ENCODE measurements at places on chromosomes 5 and 9. TPM values are rescaled to one million over a fixed set of nuclear protein-coding genes. Genes with fewer than 3 reads are reported as not detected.

Gene EDIL3
- total RNA-seq = 38.9 TPM

Gene PAEP
- total RNA-seq = not detected

GRCh38 chr9:132008184-132008803 lies 71.4 kb downstream of the MED27 start:
- H3K27ac ChIP-seq = no peak overlapping the region
- no peaks in the 10 kb centered on the region for H3K36me3 ChIP-seq
- H3K4me1 ChIP-seq = no peaks in the 10 kb centered on the region
- H3K4me3 ChIP-seq = no peak overlapping the region
- no peak for DNase-seq

DNA sequence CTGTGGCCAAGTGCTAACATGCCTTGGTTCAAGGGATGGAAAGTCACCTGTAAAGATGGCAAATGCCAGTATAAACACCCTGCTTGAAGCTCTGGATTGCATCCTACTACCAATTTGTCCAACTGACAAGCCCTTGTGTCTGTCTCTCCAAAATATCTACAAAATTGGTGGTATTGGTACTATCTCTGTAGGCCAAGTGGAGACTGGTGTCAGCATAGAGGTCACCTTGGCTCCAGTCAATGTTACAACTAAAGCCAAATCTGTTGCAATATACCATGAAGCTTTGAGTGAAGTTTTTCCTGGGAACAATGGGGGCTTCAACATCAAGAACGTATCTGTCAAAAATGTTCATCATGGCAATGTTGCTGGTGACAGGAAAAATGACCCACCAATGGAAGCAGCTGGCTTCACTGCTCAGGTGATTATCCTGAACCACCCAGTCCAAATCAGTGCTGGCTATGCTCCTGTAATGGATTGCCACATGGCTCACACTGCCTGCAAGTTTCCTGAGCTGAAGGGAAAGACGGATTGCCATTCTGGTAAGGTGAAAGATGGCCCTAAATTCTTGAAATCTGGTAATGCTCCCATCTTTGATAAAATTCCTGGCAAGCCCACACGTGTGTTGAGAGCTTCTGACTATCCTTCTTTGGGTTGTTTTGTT lies 19.9 kb downstream of the AFF4 start:
- no peaks in the 10 kb centered on the region for H3K27me3 ChIP-seq
- no peaks in the 10 kb centered on the region for H3K36me3 ChIP-seq
- no peak overlapping the region for H3K4me3 ChIP-seq
- H3K4me1 ChIP-seq = no peaks in the 10 kb centered on the region

DNA sequence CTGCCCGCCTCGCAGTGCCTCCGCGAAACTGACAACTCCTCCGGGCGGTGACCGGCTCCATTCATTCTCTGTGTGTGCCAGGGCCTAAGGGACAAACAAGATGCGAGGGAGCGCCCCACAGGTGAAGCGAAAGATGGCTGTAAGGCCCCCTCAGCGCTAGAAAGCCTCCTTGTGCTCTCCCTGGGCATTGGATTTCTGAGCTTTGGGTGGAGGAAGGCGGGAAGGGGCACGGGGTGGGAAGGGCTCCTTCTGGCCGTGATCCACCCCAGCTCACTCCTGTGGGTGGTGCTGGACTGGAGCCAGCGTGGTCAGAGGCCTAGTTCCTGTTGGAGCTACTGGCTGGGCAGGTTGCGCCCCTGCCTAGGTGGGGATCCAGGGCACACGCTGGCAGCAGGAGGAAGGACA lies 943 bp downstream of the GALNT12 start:
- no peaks in the 10 kb centered on the region for H3K27me3 ChIP-seq
- H3K4me3 ChIP-seq = peak overlapping the region; percentile 56
- peak; percentile 93 for DNase-seq
- H3K36me3 ChIP-seq = no peaks in the 10 kb centered on the region
- H3K4me1 ChIP-seq = peaks cover 62% of the 10 kb centered on the region
- H3K27ac ChIP-seq = peak overlapping the region; percentile 89

GRCh38 chr9:33220681-33221567 lies 19.0 kb upstream of the SPINK4 start:
- no peaks in the 10 kb centered on the region for H3K36me3 ChIP-seq
- peaks cover 6% of the 10 kb centered on the region for H3K4me1 ChIP-seq
- no peak overlapping the region for H3K4me3 ChIP-seq
- DNase-seq = no peak

GRCh38 chr9:122188369-122188768 lies 28.7 kb downstream of the MORN5 start:
- H3K27ac ChIP-seq = no peak overlapping the region
- no peaks in the 10 kb centered on the region for H3K27me3 ChIP-seq
- no peaks in the 10 kb centered on the region for H3K4me1 ChIP-seq
- H3K4me3 ChIP-seq = no peak overlapping the region

DNA sequence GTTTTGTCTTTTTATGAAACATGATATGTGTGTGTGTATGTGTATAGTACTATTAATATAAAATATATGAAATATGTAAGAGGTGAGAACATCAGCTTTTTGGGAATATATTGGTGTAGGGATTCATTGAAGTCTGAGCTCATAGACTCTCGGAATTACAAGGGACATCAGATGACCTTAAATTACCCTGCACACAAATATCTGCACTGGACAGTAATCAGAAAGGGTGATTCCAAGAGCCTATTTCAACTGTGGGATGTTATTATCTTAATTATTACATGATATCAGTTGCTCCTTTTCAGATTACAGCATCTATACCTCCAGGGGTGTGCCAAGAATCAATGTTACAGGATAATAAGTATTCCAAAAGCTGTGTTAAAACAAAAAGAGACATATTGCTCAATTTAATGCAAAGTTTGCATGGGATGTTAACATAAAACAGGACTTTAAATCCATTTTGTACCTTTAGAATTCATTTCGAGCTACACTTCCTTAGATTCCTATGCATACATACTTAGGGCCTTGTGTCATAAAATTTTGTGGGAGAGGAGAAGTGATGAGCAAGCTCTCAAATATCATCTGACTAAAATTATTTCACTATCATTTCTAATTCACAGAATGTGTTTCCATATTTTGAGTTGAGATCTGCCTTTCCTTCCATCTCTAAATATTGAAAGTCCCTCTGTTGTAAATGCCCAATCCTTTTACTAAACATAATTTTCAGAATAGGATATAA lies 365.2 kb downstream of the BRINP1 start:
- no peak overlapping the region for H3K4me3 ChIP-seq
- no peaks in the 10 kb centered on the region for H3K36me3 ChIP-seq
- H3K4me1 ChIP-seq = peaks cover 2% of the 10 kb centered on the region
- peak overlapping the region; percentile 76 for H3K27ac ChIP-seq
- no peak for DNase-seq
